HL-60 (cell line): ENCODE measurements at places on chromosomes 1 and 21.

DNA sequence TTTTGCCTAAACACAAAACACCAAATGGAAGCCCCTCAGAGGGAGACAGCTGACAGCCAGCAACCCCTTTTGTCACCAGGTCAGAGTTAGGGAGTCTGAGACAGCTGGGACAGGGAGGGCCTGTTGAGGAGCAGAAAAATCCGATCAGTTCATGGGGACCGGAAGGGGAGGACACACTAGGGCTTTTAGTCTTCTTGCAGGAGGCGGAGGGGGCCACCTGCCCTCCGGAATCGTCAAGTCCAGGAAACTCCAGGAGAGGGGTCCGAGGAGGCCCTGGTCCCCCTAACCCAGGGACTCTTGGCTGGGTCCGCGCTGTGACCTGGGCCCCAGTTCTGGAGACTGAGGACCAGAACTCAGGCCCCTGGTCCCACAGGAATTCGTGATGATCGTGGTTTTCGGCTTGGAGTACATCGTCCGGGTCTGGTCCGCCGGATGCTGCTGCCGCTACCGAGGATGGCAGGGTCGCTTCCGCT lies 34.2 kb downstream of the KCNQ4 start:
- no peak for DNase-seq

GRCh38 chr1:205967554-205968335 lies 24.5 kb upstream of the SLC26A9 start:
- DNase-seq: no peak

- no peak for DNase-seq
Measured at GRCh38 chr1:177817937-177818875, 151.7 kb downstream of the SEC16B start.

DNA sequence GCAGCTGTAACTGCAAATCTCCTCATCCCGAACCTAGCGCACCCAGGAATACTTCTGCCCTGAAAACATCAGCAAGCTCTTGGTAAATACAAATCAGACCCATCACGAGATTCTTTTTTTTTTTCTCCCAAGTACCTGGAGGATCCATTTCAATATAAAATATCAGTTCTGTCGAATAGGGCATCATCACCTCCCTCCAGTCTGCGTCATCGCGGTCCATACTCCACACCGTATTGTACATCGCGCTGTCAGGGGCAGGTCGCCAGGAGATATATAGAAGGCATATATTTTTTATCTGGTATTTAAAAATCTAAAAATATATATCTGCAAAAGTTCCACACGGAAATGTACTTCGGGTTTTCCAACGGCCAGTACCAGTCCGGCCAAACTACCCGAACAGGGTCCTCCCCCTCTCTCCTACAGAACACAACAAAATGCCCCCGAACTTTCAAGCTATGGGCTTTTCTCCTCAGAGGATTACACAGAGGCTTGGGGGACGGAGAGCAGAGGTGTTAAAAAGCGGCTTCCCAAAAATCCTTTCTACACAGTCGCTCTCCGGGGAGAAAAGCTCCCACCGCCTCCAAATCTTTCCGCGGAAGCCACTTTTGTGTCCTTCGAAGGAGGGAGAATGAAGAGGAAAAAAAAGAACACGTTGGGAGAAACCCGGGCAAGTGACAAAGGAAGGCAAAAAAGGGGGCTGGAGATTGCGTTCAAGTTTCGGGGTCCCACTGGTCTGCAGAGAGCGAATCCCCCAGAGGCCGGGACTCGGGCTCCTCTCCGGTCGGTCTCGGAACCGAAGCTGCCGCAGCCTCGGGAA lies 509 bp downstream of the PIK3R3 start:
- no peak for DNase-seq

DNA sequence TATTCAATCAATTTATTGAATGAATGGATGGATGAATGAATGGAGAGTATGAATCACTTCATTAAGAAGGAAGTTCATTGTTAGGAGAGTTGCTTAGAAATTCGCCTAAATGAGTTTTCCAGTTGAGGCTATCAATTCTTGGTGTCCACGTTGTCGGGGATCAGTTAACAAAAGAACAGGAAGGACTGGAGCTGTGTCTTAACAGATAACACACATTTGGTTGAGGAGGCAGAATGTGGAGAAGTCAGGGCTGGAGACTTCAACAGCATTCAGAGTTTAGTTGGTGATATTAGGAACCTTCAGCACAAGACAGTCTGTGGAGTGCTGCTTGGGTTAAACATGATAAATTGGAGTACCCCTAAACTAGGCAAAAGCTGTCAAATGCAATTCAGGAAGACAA lies 33.7 kb downstream of the ZBTB18 start:
- DNase-seq: no peak

- DNase-seq: no peak
Measured at GRCh38 chr1:43204394-43204793, 32.3 kb downstream of the CFAP57 start.

DNA sequence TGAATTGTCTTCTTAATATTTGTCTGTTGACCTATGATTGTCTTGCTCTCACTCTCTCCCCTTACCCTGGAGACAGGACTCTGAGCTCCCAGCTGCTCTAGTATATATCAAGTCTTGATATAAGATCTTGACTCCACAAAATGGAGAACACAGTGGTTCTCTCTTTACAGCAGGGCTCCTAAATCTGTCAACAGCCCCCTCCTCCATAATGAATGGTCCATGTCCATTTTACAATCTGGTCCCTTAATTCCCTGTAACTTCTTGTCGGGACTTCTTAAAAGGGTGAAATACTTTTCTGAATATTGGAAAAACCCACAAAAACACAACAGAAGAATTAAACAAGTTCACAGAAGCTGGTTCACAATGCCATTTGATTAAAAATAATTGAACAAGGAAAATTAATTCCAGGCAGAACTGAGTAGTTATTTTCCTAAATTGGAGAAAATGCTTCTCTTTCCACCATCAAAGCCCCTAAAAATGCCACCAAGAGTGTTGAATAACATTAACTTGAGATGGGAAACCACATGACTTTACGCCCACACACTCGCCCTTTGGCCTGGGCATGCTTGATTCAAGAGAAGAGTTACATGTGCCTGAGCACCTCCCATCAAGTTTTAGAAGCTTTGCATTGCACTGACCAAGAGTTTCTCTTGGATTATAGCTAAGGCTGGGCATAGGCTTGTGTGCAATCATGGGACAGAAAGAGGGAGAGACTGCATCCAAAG lies 109.8 kb downstream of the TOMM20 start:
- no peak for DNase-seq

DNA sequence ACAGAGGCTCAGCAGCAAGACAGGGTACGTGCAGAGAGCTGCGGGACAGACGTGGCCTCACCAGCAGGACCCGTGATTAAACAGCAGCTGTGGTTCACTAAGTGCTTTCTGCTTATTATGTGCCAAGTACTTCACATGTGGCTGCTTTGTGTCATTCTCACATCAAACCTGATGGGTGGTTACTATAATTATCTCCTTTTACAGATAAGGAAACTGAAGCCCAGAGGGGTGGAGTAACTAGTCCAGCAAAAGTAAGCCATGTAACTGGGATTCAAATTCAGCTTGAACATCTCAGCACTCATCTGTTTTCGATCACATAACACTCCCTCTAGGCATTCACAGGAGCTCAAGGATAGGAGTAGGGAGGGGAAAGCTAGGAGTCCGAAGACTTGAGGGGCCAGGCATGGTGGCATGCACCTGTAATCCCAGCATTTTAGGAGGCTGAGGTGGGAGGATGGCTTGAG lies 50.8 kb upstream of the CLIC4 start:
- DNase-seq: no peak

- no peak for DNase-seq
Measured at GRCh38 chr1:237760951-237761350, 129.8 kb downstream of the ZP4 start.

DNA sequence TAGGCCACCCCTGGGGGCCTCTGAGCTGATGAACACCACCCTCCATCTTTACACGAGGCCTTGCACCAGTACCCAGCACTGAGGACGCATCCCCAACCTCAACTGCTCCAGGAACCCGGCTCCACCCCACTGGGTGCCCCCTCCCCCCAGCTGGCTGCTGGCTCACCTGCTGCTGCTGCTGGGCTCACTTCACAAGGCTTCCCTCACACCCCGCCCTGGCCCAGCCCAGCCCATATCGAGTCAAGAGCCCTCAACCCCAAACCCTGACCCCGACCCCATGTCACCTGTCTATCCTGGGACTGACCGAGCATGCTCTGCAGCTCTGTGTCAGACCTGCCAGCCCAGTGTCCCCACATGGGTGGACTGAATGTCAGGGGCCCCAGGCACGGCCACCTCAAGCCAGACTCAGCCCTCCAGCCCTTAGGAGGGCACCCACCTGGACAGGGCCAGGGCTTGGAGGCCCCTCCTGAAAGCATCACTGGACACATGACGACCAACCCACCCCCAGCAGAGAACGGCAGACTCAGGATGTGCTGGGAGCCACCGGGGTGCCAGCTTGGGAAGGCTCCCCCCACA lies 21.4 kb downstream of the WNT9A start:
- DNase-seq: no peak

- no peak for DNase-seq
Measured at GRCh38 chr1:213399695-213400094, 348.7 kb downstream of the RPS6KC1 start.
